Stimulated activated CD4-positive, alpha-beta T cell treated with anti-CD3 and anti-CD28 coated beads, TNF-alpha, amount 100 ng/mL, for 48 hours (primary cell): ENCODE measurements at places on chromosomes 7 and 10.

GRCh38 chr7:118657391-118658005 is 433.0 kb downstream of the ANKRD7 start:
- no peak for DNase-seq

GRCh38 chr10:2920168-2920567 is 147.2 kb upstream of the PFKP start:
- DNase-seq: no peak

GRCh38 chr7:129517931-129518330 is 15.6 kb downstream of the SMKR1 start:
- DNase-seq: no peak

DNA sequence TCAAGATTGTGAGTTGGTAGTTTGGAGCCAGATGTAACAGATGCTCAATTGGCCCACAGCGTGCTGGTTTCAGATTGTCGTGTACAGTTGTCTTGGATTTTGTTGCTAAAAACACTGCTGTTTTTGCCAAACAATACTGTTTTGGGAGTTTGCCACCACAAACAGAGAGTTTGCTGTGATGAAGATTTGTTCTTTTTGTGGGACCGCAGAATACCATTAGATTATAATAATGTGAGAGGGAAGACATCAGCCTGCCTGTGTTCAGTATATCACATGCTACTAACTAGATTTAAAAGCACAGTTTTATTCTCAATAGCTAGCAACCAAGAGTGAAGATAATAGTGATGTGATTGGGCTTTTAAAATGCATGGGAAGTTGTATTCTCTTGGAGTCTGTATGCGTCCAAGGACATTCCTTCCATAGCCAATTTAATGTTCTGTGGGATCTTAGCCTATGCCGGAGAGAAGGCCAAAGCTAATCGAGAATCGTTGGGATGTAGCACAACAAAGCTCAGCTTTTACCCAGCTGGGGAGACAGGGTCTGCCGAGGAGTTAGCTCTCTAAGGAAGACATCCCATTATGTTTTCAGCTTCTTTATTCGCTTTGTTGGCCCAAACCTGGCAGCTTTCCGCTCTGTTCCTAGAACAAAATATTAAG is 18.7 kb upstream of the ITGA8 start:
- DNase-seq: no peak

DNA sequence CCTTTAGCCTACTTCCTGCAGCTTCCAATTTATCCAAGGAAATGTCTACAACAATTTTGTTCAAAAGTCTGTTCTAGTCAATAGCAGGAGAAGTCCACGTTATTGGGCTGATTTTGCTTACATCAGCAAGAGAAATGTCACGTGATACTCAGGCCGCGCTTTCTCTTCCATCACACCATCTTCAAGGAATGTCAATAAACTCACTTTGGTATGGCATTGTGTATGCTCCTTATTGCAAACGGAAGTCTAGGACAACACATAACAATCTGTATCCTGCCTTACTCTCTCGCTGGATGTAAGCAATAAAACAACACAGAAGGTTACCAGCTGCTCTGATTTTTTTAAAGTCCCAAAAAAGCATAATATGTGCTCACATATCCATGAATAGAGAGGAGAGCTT is 17.1 kb upstream of the STK17A start:
- DNase-seq: no peak

DNA sequence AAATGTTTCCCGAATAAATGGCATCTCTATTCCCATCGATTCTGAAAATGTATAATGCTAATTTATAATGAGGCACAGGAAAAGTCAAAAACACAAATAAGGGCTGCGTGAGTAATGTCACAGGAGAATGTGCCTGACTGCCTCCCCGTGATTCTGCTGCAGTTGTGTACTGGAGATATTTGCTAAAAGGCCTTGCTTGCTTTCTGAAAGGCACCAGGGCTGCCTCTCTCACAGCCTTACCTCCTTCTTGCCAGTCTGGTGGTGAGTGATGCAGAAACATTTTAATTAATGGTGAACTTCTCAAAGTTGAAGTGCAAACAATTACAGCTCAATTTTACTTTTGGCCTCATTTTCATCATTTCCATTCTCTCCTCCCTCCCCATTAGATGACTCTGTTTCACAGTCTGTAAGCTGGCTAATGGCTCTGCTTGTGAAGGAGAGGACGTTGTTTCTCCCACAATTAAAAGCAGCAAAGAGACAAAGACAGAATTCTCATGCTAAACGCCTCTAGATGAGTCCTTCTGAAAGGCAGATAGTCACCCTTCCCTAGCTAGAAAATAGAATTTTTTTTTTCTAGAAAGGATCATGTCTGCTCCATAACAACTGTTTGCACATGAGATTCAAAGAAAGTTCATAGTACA is 377.6 kb downstream of the MDFIC start:
- no peak for DNase-seq

GRCh38 chr7:19670806-19671205 is 38.0 kb downstream of the POLR1F start:
- no peak for DNase-seq

DNA sequence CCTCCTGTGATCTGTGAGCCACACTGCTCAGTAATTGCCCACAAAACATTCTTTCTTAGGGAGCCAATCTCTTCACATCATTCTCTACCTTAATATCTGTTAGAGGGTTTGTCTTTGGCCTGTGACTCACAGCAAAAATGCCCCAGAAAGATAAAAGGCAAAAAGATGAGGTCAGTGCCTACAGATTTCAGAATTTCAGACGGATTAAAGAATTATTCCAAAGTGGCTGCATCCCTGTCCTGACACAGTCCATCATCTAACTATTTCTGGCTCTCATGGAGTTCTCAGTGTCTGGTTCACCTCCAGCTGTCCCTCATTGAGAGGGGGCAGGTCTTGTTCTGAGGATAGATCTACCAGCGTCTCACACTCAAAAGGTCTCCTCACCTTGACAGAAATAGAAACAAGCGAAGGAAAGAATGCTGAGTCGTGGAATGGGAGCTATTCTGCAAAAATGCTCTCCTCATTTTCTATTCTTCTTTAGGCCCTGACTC is 138.5 kb upstream of the AOAH start:
- no peak for DNase-seq

DNA sequence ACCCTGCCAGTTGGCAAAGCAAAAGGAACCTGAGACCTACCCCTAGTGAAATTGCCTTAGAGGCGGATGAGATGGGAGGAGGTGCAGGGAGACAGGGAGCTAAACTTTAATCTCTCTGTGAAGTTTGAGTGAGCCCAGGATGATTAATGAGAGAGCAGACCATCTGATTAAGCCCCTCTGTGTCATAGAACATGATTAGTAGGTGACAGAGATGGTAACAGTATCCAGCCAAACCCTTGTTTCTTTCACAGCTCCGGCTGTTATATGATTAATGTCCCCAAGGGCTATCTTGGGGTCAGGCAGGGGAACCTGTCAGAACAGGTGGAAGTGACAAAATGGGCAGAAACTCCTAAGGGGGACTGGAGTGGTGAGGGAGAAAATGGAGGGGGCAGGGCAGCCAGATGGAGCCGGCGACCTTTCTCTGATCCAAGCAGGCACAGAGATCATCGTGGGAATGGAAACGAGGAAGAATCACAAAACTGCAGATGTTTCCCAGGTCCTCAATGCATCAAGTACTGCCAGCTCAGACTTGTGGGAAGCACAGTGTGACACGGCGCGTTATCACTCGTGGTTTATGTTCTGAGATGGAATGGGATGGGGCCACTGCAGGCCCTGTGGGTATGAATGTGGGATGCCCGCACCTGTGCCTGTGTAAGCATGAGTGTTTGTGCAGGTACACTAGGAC is 684.2 kb downstream of the LRMDA start:
- DNase-seq: no peak

DNA sequence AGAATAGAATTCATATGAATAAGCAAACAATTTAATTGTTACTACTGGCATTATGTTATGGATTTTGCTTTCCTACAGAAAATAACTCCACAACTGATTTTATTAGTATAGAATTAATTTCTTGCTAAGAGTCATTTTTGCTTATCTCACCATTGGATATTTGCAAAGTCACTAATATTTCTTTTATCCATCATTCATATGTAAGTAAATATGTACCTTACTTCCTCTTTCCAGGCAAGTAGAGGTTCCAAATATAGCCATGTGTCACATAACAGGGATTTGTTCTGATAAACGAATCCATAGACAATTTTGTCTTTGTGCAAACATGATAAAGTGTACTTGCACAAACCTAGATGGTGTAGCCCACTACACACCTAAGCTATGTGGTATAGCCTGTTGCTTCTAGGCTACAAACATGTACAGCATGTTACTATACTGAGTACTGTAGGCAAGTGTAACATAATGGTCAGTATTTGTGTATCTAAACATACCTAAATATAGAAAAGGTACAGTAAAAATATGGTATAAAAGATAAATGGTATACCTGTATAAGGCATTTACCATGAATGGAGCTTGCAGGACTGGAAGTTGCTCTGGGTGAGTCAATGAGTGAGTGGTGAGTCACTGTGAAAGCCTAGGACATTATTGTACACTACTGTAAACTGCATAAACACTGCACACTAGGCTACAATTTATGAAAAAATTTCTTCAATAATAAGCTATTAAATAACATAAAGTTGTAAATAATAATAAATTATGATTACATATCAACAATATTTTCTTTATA is 18.3 kb downstream of the KLLN start:
- no peak for DNase-seq

DNA sequence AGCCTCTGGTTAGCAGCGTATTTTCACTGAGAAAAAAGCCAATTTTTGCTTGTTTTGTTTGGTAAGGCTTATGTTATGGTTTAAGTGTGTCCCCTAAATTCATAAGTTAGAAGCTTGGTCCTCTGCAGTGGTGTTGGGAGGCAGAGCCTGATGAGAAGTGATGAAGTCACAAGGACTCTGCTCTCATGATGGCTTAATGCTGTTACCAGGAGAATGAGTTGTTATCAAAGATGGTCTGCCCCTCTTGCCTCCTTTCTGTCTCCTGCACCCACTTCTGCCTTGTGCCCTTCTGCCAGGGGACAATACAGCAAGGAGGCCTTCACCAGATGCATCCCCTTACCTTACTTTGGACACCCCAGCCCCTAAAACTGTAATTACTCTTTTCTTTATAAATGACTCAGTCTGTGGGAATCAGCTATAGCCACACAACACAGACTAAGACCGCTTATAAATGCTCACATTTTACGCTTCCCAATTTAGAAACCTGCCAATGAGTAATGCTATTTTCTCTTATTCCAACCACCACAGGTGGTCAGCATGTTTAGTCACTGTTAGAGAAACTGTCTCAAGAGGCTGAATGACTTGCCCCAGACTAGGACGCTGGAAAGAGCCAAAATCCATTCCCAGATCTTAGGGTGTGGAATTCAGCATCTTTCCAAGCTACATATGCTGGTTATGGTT is 6.1 kb upstream of the PKD1L1 start:
- no peak for DNase-seq

DNA sequence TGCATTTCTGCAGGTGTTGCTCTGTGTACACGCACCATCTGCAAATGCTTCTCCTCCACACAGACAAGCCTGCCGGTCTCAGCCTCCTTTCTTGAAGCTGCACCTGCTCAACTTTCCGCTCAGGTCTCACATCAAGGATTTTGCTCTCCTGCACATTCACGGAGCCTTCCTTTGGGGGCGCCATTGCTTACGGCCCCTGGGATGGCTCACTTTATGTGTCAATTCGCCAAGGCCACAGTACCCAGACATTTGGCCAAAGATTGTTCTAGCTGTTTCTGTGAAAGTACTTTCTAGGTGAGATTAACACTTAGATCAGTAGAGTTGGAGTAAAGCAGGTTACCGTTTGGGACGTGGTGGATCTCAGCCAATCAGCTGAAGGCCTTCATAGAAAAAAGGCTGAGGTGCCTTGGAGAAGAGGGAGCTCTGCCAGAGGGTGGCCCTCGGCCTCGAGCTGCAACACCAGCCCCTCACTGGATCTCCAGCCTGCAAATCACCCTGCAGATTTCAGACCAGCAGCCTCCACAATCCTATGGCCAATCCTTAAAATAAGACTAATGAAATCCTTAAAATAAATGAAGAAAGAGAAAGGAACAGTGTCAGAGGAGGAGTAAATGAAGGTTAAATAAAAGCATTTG is 39.9 kb upstream of the PPP2R2D start:
- no peak for DNase-seq

DNA sequence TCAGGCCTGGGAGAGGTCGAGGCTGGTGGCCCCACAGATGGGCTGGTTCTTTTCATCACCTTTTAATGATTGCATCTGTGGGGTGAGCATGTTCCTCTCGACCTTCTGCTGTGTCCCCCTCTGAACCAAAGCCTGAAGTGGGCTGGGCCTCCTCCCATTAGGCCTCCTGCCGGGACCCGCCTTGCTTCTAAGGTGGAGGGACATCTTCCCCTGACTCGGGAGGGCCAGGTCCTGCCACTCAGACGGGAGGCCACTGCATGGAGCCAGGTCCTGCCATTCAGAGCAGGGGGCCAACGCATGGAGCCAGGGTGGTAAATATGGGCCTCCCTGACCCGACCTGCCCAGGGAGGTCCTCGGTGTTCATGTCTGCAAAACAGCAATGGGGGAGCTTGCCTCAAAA is 188.4 kb downstream of the EBF3 start:
- DNase-seq: no peak

DNA sequence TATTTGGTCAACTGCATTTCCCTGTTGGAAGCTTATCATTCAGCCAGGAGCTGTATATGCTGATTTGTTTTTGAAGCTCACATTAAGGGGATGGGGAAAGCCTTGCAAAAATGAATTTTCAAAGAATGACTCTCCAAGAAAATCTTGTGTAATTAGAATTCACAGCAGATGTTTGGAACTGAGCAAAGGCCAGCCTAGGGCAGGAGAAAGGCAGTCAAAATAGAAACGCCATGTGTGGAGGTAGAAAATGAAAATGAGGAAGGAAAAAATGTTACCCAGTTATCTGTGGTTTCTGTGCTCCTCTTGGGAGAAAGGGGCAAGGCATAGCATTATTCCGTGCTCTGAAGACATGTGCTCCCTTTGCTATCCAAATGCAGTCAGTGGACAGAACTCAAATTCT is 93.5 kb downstream of the NRP1 start:
- DNase-seq: no peak

GRCh38 chr10:3172081-3172445 is 519 bp downstream of the PITRM1 start:
- DNase-seq: no peak

DNA sequence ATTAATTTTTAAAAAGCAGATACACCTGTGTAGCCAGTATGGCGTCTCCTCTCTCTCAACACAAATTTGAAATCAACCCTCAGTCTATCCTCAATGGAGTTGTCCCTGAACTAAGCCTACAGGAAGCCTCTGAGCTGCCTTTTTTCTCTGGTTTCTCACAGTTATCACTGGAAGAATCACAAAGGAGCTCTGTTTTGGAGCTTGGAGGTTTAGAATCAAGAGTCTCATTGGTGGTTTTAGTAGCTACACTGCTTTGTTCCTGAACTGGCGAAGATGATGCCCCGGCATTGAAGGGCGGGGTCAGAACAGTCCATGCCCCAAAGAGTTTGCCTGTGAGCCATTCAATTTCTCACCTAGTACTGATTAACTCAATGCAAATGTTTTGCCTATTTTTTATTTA is 16.1 kb upstream of the BTRC start:
- DNase-seq: no peak
